Cardiac fibroblast (primary cell): ENCODE measurements at places on chromosomes 2 and 18.

DNA sequence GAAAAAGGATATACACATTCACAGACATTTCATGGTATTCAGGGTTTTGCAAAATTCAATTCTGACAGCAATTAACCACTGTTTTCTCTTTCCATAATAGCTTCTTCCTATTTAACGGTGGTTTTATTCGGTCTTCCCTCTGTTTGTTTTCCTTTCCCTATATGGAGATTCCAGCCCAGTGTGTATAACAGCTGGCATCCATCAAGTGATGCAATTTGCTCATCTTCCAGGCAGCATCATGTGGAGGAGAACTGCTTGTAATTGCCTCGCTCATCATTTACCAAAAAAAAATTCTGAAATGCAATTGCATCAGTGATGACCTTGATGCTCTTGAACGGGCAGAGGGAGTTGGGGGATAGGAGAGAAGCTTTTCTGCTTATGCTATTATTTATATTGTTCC is 165.9 kb upstream of the PGAP1 start:
- DNase-seq: peak; percentile 83

DNA sequence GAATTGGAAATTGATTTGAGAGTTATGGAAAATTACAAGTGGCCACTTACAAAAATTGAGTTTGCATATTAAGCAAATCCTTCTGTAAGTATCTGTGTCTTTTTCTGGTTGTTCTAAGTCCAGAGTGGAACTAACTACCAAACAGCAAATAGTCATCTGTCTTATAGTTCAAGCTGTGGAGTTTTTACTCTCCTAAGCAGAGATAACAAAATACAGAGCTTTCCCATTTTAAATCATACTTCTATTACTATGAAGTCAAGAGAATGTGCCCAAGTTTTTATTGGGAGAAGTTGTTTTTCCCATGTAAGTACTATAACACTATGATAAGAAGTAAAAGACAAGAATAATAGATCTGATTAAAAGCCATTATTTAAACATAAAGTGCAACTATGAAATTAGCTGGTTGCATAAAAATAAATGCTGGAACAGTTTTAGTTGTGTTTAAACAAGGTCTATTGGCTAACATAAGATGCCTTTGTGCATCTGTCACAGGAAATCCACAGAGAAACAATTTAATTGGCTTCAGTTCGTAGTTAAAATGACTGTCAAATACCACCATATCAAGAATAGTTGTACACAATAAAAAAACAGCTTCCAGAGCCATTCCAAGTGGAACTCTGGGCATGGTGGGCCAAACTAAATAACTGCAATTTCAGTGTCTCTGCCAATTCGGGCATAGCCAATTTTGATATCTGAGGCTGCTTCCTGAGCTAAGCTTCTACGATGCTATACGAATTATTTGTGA is 1467.4 kb upstream of the NXPH2 start:
- peak; percentile 84 for DNase-seq

DNA sequence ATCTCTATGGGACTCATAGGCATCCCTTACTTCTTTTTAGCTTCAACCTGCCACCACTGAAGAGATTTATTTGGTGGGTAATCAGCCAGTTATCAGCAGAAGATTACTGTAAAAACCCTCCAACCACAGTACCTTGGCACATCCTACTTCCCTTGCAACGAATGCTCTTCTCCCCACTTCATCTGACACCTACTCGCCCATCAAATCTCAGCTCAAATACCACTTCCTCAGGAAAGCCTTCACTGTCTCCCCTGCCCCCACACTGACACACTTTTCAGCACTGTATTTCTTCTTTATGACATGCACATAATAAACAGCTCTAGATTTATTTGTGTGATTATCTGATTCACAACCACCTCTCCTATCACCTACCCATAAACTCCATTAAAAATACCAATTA is 3.1 kb downstream of the KDSR start:
- no peak for DNase-seq

GRCh38 chr18:79186649-79187048 is 117.5 kb downstream of the ATP9B start:
- DNase-seq: no peak

- DNase-seq: no peak
These were observed 69.4 kb downstream of the LOXHD1 start for GRCh38 chr18:46587600-46587999.

DNA sequence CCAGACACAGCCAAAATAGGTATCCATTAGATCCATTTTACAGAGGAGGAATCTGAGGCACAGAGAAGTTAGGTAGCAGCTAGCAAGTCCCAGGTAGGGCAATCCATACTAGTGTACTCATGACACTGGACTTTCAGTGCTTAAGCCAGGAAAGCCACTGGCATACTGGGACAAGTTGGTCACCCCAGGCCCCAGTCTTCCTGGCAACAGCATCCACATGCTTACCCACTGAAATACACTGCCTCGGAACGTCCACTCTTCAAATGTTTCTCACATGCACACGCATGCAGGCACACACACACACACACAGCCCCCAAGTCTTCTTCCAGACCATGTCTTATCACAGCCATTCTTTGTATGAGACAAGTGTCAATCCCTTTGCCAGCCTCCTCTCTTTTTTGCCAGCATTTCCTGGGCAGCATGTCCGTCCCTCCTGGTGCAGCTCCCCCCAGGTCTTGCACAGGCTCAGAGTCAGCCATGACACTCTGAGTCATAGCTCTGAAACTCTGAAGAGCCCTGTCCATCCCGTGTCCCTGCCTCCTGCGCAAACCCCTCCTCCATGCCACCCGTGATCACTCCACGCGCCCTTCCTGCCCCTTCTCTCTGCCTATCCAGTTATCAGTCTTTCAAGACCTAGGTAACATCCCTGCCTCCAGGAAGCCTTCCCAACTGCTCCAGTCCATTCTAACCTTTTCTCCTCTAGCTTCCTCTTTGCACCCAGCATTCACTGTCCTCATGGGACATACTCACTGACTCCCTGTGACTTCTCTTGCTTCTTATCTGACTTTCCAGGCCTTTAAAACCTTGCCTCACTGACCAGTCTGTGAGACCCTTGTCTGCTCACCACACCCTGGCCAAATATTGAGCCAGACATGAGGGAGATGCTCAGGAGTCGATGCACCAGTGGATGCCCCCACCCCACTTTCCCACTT is 10.9 kb upstream of the TEX261 start:
- DNase-seq: no peak

GRCh38 chr2:7089898-7090510 is 172.8 kb downstream of the RNF144A start:
- no peak for DNase-seq

- DNase-seq: no peak
These were observed 79.2 kb downstream of the ZNF532 start for GRCh38 chr18:58943896-58944295.

GRCh38 chr2:211901226-211901846 is 637.3 kb downstream of the ERBB4 start:
- no peak for DNase-seq

GRCh38 chr2:148067801-148068200 is 46.9 kb downstream of the MBD5 start:
- DNase-seq: peak; percentile 3

GRCh38 chr2:206023183-206023582 is 62.8 kb downstream of the INO80D start:
- DNase-seq: peak; percentile 17

DNA sequence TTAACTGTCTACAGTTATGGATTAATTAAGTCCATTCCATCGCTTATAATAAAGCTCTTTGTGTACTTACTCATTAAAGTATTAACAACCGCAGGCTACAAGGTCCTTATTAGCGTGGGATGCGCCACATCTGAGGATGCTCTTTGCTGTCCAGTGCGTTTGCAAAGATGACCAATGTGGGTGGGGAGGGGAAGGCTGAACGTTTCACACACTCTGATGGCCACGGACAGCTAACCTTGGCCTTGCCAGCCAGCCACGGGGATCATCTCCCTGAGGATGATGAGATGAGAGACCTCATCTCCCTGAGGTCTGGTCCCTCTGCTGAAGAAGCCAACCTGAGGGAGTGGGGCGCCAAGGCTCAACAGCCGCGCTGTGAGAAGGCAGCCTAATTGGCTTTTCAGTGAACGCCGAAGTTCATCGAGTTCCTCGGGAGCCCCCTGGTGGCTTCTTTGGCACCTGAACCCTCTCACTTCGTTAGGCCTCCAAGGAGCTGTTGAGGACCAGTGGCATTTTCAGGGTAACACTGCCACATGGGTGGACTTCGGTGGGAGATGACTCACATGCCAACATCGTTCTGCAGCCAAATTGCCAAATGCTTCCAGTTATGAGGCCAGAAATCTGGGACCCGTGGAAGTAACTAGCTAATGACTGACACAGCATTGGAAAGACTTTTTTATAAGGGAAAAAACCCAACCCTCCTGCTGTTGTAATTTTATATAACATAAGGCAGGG is 69.3 kb upstream of the SEC11C start:
- peak; percentile 86 for DNase-seq

DNA sequence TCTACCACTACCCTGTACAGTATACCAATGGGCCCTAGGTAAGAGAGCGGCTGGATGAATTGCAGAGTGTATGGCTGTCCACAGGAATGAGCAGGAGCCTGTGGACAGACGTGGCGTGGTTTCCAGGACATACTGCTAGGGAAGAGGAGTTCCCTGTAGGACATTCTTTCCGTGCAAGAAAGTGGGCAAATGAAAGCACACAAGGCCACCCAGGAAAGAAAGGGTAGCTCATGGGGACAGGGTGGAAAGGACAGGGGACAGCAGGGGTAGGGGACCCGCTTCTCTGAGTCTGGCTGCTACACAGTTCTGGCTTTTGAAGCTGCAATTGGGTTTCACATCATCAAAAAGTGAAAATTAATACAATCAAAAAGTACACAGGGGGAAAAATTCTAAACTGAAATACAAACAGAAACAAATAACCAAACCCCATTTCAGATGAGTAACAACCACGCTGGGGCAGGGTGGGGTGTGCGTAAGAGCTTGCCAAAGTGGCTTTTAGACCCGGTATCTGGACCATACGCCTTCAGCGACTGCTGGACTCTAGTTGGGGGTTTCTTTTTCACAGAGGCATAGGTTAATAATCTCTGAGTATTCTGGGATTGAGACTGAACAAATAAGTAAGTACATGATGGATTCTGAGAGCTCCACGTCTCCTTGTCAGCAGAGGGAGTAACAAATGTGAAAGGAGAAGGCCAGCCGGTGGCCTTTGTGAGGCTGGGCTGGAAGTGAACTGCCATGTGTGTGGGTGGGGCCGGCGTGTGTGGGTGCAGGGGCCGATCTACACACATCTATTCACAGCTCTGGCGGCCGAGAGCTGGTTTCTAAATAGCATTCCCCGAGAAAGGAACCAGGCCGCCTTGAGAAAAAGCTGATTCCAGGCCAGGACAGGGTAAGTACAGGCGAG is 84.0 kb downstream of the HDAC4 start:
- DNase-seq: peak; percentile 80
